ENCODE measurements at places on chromosomes 6 and 20.

DNA sequence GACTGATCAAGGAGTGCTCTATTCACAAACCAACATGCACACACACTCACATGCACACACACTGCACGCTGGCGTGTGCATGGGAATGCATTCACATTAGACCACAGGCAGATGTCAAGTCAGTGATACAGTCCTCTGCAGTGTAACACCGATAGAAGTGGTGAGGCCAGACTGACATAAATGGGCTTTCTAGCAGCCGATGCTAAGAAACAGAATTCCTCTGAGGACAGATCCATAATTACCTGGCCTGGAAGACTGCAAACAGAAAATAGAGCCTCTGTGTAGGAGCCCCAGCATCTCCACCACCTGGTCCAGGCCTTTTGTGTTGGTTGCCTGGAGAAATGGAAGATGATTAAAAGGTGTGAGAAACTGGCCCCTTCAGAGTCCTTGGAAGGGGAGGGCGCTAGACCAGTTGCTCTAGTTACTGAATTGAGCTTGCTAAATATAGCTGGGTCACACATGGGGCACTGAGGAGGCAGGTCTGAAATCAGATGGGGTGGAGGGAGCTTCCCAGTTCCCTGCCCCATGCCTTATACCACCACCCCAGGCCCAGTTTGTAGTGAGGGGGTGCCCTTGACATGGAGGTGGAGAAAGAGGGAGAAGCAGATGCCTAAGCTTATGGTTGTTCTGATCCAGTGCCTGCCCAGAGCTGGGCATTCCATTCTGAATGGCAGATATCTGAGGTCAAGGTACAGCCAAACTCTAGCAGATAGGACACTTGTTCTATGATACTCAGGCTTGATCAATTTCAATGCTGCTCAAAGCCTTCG, 233.8 kb downstream of the LRFN2 start:
- DNase-seq = no peak

GRCh38 chr20:53643031-53643832, 49.6 kb upstream of the ZNF217 start:
- peak; percentile 80 for DNase-seq

GRCh38 chr20:36125097-36125496, 29.4 kb upstream of the EPB41L1 start:
- no peak for DNase-seq

- peak; percentile 46 for DNase-seq
These were observed 85.4 kb downstream of the HFE start for GRCh38 chr6:26172608-26172968.

DNA sequence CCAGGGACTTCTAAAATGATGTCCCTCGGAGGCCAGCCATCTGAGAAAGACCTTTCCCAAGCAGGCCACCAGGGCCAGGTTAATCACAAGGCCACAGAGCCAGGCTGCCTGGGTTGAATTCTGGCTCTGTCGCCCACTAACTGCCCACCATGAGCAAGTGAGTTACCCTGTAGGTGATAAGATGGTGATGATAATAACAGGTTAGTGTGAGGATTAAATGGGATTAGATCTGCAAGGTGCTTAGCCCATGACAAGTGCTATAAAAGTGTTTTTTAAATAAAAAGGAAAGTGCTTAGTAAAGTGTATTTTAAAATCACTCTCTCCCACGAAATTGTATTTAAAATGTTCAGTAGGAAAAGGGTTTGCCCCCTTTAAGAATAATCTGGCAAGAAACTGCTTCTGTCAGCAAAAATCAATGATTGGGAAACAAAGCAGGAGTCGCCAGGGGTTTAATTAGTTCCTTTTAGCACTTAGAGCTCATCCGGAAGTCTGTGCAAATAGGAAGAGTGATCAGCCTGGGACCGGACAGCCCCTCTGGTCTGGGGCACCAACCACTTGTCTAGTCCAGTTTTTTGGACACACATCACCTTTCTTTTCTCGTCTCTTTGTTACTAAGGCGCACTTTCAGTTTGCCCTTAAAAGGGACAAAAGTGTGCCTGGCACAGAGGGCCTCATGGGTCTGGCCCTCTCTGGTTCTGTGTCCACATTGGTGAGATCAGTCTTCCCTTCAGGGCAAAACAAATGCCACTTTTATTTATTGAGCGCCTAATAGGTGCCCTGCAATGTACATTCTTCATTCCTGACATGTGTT, 150.4 kb downstream of the GRM4 start:
- no peak for DNase-seq

- DNase-seq = no peak
These were observed 2.6 kb upstream of the IYD start for GRCh38 chr6:150366118-150366778.
